GM03348 (cell line): ENCODE measurements at places on chromosomes 1 and 21.

- DNase-seq, result no peak
Measured at GRCh38 chr1:42392255-42392654, 11.7 kb downstream of the RIMKLA start.

GRCh38 chr21:29115899-29116298 lies 14.5 kb upstream of the MAP3K7CL start:
- DNase-seq, result no peak

- no peak for DNase-seq
Measured at GRCh38 chr21:46660505-46660904, 25.0 kb downstream of the PRMT2 start.

DNA sequence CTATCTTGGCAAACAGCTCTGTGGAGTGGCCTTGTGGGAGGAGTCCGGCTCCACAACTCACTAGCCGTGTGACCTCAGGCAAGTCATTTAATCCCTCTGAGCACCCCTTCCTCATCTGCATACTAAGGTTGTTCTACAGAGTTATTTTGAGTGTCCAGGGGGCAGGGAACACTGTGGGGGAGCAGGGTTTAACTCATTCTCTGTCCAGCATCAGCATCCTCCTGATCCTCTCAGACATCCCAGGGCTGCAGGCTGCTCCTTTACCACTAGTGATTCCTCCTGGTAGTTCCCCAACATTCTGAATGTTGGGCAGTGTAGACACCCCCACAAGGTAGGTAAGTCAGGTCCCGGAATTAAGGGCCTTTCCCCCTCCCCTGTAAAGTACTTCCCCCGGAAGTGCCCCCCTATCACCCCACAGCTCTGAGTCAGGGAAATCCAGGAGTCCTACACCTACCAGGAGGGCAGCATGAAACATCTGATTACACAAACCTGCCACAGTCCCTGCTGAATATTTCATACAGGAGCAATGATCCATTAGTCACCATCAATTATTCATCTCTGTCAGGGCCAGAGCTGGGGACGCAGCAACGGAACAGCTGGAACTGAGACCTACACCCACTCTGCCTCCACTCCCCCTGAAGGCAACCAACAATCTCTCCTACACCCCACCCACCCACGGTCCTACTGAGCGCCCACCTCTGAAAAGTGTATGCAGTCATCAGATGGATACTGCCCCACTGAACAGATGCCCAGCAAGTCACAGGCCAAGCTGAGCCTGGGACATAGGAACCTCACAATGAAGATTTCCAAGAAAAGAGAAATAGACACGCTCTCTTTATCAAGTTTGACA lies 20.5 kb downstream of the SYT2 start:
- DNase-seq, result no peak

GRCh38 chr1:186655876-186656275 lies 24.3 kb downstream of the PTGS2 start:
- no peak for DNase-seq

GRCh38 chr1:119896303-119896702 lies at the start of gene ADAM30:
ADAM30 (minus strand) TSS chr1:119896515; CDS start chr1:119896336, 179 bp downstream.
- DNase-seq, result no peak

GRCh38 chr1:231678011-231678432 lies 51.4 kb downstream of the DISC1 start:
- DNase-seq, result no peak

DNA sequence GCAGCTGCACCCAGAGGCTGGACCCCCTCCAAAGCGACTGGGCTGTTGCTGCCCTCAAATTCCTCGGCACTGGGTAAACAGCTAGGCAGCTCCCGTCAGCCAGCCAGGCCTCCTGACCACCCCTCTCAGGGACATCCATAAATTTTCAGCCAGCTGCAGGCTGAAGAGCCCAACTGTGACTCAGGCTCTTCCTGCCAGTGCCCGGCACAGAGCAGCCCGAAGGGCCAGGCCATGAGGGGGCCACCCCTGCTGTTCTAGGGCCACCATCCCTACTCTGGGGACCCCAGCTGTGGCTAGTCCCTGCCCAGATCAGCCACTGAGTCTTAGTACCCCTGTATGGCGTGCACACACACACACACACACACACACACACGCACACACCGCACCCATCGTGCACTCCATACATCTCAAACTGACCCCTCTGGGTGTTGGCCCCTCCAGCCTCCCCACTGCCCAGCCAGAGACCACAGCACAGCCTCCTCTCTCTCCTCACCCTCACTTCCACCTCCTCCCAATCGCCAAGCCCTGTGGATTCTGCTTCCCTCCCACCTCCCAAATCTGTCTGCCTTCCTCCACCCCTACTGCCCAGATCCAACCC lies 6.2 kb upstream of the LAPTM5 start:
- peak; percentile 71 for DNase-seq

DNA sequence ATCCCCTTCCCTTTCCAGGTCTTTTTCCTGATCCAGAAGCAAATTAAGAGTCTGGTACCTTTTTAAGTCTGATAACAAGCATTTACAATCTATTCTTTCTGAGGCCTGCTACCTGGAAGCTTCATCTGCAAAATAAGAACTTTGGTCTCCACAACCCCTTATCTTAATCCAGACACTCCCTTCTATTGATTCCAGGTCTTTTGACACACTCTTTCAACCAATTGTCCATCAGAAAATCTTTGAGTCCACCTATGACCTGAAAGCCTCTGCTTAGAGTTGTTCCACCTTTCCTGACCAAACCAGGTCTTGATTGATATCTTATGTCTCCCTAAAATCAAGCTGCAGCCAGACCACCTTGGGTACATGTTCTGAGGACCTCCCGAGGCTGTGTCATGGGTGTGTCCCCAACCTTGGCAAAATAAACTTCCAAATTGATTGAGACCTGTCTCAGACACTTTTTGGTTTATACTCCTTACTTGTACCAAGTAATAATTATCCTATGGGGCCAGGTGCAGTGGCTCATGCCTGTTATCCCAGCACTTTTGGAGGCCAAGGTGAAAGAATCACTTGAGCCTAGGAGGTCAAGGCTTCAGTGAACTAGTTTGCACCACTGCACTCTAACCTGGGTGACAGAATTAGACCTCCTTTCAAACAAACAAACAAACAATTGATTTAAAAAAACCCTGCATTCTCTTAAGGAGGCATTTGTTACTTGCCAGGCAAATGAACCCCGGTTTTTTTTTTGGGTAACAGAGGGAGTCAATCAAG lies 126.1 kb downstream of the MAP3K21 start:
- no peak for DNase-seq

GRCh38 chr21:29943885-29944284 lies 4.1 kb upstream of the GRIK1 start:
- no peak for DNase-seq

DNA sequence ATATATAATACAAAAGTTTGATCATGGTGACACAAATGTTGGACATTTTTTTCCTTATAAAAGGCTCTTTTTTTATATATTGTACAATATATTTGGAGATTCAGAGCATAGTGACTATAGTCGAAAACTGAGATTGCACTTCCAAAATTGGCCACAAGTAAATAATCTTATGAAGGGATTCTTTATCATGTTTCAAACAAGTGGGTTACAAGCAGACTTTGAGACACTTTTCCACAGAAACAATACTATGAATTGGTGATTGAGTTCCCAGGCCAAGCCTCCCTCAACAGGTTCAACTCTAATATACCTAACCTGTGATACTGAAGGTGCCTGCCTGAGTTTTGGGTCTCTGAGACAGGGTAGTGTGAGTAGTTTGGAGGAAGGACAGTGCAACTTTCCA lies 13.8 kb downstream of the LEPR start:
- DNase-seq, result no peak

DNA sequence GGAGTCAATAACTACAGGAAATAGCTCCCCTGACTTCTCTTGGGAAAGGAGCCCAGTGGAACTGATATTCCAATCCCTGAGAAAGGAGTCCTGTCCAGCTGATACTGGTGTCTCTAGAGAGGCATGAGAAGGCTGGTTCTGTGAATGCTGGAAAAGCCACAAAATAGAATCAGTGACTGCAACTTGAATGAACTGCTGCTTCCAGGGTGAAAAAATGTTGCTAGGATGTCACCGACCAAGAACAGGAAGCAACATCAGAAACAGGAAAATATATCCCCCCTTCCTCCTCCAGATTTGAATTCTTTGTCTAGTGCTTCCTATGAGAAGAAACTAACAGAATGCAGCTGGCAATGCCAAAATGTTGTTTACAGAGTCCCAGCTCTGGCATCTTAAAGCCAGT lies 269.3 kb upstream of the LYPLAL1 start:
- no peak for DNase-seq

GRCh38 chr21:41973861-41974751 lies 20.3 kb upstream of the C2CD2 start:
- DNase-seq, result no peak

DNA sequence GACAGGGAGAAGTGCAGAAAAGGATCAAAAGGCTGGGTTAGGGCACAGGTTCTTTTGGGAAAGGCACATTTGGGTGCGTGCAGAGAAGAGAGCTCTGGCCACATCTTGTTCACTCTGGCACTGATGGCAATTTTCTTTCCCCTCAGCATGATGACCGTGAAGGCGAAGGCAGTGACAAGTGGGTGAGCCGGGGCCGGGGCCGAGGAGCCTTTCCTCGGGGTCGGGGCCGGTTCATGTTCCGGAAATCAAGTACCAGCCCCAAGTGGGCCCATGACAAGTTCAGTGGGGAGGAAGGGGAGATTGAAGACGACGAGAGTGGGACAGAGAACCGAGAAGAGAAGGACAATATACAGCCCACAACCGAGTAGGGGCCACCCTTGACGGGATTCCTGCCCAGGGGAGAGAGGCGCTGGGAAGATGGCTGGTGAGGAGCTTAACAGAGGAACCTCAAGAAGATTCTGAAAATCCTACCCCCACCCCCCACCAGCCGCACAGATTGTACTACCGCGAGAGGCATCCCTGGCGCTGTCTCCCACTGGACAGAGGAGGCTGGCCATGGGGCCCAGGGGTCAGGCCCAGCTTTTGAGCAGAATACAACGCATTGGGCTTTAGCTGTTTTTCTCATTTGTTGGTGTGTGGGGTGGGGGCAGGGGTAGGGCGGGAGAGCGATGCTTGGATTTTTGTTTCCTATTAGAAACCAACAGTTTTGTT lies 2.4 kb upstream of the SH3D21 start:
- DNase-seq, result no peak

- peak; percentile 44 for DNase-seq
Measured at GRCh38 chr21:28627261-28627660, 365.4 kb downstream of the LTN1 start.

DNA sequence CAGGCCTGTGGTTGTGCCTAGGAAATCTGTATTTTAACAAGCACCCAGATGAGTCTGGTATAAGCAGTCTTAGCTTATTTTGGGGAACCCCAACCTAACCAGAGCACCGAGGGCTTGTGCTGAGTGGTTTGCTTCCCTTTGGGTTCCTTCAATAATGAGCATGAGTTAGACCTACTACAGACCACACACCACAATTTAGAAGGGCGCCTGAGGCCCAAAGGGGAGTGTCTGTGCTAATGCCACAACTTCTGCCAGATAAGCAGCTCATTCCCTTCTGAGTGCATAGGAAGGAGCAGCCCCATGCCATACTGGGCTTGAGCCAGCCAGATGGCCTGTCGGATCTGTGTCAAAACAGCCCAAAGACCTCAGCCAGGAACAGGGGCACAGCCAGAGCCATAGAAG lies 15.4 kb upstream of the LSS start:
- no peak for DNase-seq

- DNase-seq, result peak; percentile 77
Measured at GRCh38 chr21:31580866-31581276, 78.6 kb upstream of the SOD1 start.

- DNase-seq, result no peak
Measured at GRCh38 chr1:16906873-16907272, 11.1 kb downstream of the RNU1-2 start.
